Activated T-helper 1 cell treated with anti-CD3 and anti-CD28 coated beads, Interleukin-12 subunit alpha, Interleukin-12 subunit beta, Interleukin-2, Interleukin-4 antibody, amounts not matched to agents 30 ng/mL and 10 ng/mL and 1 ng/mL, durations not matched to agents 14 hours and 24 hours and 36 hours (primary cell): ENCODE measurements at places on chromosomes 4 and X. TPM values are rescaled to one million over a fixed set of nuclear protein-coding genes. Genes with fewer than 3 reads are reported as not detected.

DNA sequence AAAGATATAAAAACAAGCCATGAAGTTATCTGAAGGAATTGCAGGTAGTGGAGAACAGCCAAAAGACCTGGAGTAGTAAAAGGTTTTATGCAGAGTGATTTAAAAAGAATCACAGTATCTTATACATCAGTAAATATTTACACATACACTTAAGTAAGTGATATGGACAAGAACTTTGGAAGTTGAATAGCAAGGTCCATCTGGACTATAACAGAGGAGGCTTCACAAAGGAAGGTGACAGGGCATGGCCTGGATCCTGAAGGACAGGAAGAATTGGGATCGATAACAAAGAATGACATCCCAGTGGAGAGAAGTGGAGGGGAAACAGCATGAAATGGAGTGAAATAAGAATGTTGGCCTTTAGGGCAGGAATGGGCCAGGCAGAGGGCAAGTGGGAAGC lies 46.2 kb downstream of the TET2 start:
- no peak for DNase-seq

DNA sequence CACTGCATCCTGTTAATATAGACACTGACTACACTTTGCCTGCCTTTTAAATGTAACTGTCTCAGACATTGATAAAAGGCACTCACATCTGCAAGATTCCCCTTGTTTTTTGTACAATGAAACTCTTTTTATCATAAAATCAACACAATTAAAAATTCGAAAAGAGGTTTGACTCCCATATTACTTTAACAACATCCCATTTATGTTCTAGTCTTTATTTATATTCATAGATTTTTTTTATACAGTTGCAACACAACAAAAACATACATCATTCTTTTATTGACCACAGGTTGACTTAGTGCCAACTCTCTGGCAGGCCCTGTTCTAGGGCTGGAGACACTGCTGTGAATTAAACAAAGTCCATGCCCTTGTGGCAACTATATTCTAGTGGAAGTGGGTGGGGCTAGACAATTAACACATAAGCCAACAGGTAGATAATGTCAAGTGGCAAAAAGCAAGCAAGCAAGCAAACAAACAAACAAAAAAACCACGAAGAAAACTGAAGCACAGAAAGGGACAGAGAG lies 36.8 kb downstream of the ANK2 start:
- DNase-seq = no peak

DNA sequence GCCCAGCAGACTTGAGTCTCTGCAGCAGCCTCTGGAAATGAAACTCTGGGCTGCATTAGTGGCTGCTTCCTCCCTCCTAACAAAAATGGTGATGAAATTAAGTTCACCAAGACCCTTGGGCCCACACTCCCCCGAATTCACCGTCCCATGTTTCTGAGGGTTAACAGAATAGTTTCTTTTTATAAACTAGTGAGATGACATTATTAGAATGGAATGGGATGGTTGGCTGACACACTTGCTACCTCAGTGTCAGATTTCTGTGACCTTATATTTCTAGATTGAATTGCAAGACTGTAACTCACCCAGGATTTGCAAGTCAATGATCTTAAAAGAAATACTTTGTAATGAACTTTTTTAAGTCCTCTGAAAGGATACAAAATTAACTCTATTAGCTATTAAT lies 127.1 kb downstream of the SHROOM3 start:
- DNase-seq = no peak

DNA sequence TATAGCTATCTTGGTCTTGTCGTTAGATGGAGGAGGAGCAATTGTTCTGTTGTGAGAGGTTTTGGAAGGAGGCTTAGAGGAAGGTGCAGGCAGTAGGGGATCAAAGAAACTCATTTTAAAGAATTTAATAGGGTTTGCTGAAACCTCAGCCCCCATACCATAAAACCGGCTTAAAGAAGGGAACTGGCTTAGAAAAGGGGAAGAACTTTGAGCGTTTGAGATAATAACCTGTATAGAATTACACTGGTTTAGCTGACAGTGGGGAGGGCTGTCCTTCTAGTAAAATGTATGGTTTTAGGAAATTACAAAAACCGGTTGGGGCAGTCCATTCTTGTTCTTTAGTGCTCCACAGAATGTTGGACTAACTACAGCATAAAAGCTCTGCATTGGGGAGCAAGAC lies 128.1 kb downstream of the KDM6A start:
- DNase-seq = no peak

GRCh38 chr4:182831376-182831775 lies 85.8 kb downstream of the DCTD start:
- no peak for DNase-seq

GRCh38 chrX:69896046-69896445 lies 153.7 kb downstream of the AWAT2 start:
- DNase-seq = no peak

GRCh38 chrX:53049127-53049517 lies 533 bp downstream of the GPR173 start:
- no peak for DNase-seq

GRCh38 chr4:128454281-128454871 lies 166.8 kb upstream of the PGRMC2 start:
- peak; percentile 20 for DNase-seq

DNA sequence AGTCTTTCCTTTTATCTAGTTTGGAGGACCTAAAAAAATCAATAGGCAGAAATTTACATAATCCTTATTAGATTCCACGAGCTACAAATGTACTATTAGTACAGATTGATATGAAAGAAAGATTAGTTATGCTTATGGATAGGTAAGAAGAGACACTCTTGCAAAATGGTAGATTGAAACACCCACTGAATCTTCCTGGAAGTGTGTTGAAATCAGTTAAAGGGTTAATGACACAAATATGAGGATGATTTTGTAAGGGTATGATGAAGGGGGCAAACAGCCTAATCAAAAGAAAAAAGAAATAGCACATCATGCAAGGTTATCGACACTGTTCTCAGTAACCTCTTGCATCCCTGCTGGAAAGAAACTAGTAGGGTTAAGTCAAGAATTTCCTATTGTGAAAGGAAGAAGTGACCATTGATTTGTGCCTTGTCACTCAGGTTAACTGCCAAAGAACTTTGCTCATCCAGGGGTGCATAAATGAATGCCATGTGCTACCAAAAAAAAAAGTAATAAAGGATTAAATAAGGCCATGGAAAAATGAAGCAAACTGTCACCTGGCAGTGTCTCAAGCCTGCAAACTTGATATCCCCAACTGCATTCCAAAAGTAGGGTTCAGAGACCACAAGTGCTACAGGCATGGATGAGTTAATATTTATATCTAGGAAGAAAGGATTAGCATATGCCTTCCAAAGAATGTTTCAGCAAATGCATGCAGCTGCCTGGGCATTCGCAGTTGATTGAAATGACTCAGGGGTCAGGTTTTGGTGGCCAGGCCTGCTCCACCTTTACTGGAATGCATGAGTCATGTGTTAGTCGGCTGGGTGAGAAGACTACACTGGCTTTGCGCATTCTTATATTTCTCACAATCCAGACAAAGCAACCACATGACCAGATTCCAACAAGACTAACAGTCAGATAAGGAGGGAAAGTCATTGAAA lies 78.3 kb upstream of the ATXN3L start:
- DNase-seq = no peak

The BEND4 gene
- 0.20 and 0.47 TPM in 2 replicates for total RNA-seq

The GCNA gene
- total RNA-seq = 4.3 and 4.8 TPM in 2 replicates

The BGN gene
- total RNA-seq = not detected in 2 replicates

The TMEM271 gene
- not detected in 2 replicates for total RNA-seq
